IPS-NIHi11 (cell line): ENCODE measurements at places on chromosomes 11 and 22.
A peak's percentile ranks its signal among the peaks of the same experiment; 100 is the strongest.

DNA sequence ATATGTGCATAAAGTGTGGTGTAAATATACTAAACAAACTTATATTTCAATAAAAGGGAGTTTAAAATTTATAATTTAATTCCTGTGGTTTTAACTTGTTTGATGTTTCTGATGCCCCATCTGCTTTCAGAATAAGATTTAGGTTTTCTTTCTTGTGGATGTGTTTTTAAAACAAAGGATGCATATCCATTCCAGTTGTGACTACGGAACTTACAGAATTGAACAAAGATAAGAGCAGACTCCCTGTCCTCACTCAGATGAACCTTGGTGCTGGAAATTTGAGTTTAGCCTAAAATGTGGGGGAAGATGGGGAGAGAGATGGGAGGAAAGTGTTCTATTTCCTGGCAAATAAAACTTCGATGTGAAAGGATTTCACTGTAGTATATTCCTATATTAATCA, 2.5 kb downstream of the FJX1 start:
- no peak for DNase-seq

- DNase-seq, result no peak
Observed at GRCh38 chr11:47940904-47941649, 39.3 kb upstream of the PTPRJ start.

- no peak for DNase-seq
Observed at GRCh38 chr11:126345759-126346585, 9.5 kb upstream of the ST3GAL4 start.

DNA sequence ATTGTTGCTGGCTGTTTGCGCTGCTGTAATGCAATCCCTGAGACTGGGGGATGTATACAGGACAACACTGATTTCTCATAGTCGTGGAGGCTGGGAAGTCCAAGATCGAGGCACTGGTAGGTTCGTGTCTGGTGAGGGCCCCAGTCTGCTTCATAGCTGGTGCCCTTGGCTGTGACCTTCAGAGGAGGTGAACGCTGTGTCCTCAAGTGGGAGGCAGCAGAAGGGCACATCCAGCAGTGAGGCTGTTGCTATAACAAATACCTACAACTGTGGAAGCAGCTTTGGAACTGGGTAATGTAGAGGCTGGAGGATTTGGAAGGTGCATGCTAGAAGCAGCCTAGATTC, 21.3 kb downstream of the KRTAP5-5 start:
- no peak for DNase-seq

DNA sequence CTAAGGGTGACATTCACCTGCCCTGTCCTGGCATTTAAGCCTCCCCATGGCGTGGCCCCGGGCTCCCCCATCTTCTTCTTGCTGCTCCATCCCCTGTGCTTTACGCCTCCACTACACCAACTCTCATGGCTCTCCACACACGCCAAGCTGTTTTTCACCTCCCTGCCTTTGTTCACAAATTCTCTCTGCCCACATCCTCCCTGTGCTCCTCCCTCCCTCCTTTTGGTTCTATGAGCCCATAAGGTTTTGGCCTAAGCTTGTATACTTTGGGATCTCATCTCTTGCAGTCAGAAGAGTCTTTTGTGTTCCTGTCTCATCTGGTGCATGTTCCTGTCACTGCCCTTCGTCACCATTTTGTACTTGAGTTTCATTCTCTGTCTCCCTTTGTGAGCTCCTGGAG, 4.6 kb upstream of the DNAL4 start:
- no peak for DNase-seq

GRCh38 chr22:26238596-26238995, 69.3 kb downstream of the SEZ6L start:
- no peak for DNase-seq

DNA sequence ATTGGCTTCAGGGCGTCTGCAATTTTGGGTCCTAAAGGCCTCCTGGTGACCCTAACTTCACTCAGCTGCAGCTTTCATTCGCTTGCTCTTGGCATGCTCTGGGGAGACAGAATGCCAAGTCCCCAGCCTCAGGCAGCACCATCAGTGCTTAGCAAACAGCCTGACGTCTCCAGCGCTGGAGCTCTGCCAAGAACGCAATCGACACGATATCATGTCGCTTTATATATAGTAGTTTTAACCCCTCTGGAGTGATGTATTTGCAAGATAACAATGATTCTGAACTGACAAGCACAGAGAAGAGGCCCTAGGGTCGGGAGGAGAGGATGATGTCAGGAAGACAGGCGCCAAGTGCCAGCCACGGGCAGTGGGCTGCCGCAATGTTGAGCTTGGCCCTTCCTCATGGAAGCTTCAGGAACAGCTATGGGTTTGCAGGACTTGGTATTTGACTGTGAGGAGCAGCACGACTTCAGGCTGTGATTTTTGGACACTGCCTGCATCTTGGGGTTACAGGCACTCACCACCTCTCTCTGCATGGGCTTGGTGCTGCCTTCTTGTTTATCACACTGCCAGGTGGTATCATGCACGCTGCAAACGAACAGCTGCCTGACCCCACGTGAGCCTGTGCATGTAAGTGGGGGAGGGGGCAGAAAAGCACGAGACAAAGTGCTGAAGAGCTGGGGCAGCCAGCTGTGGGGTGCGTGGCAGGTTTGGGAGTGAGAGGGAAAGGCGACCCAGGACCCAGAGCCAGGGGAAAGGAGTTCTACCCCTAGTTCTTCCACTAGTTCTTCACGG, 26.1 kb downstream of the B3GAT1 start:
- no peak for DNase-seq

DNA sequence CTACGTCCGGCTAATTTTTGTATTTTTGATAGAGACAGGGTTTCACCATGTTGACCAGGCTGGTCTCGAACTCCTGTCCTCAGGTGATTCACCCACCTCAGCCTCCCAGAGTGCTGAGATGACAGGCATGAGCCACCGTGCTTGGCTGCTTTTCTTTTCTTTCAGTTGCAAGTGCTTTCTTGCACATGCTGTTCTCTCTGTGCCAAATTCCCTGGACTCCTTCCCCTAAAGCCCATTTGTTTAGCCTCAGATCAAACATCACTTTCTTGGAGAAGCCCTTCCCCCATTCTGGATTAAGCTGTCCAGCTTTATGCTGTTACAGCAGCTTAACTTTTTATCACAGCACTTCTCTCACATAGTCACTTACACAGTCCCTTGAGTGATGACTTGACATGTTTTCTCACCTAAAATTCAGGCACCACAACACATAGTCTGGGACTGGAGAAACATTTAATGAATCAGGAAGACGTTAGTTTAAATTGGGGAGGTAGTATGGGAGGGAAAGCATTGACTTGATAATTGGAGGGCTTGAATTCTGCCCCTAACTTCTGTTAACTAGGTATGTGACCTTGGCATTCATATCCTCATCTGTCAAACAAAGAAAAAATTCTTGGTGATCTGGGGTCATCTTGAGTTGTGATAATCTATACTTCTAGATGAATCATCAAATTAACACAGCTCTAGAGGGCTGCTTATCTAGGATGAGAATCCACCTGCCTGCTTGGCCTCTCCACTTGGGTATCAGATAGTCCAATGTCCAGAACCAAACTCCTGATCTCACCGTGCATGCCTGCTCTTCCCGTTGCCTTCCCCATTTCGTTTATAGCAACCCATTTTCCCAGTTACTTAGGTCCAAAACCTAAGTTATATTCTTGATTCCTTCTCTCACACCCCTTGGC, 18.4 kb downstream of the ACO2 start:
- DNase-seq, result no peak

DNA sequence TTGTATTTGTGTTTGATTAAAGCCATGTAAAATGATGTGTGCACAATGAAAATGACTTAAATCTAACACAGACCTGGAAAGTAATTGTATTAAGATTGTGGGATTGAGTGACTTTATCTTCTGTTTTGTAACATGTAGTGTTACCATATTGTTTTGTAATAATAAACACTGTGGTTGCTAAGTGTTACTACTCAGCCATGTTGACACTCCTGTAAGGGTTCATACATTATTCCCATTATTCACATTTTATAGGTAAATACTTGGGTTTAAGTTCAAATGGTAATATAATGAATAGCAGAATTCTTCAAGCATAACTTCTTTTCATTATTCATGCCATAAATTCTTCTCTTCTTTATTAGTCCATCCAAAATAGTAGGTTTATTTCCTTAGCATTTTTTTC, 69.0 kb downstream of the ZC3H12C start:
- DNase-seq, result no peak

DNA sequence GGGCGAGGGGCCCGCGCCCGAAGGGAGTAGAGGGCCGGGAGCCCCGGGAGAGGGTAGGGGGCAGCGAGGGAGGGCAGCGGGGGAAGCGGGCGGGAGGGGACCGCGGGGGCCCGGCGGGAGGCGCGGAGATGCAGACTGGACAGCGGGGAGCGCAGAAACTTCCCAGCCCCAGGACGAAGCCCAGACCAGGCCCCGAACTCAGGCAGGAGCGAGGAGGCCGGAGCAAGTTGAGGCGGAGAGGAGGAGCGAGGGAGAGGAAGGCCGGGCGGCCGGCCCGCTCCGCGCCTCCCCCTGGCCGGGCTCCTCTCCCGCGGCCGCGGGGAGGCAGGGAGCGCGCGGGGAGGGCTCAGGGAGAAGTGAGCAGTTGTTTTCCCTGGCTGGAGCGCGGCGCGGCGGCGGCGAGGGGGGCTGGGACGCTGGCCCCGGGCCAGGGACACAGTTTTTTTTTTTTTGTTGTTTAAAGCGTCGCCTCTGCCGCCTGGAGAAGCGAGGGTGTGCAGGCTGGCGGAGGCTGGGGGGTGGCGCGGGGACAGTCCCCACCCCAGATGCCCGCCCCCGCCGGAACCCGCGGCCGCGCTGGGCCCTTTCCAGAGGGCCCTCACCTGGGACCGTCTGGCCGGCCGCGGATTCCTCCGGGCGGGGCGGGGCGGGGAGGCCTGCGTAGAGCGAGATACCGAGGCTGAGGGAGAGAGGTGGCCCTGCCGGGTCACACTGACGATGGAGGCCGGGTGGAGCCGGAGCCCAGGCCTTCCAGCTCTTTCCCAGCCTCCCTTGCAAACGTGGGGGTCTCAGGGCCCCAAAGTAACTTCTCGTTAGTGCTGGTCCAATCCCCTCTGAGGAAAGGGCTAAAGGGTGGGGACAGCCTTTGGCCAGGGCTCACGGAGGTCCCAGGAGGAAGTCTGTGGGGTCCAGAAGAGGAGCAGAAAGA, at the start of gene LTBP3:
Gene LTBP3, minus strand, starts transcription at position 358 of the 928 bp plus-strand sequence. CDS start 400 bp downstream, outside the sequence.
- DNase-seq, result peak; percentile 78
